CD4-positive, alpha-beta T cell treated with Interleukin-15 for 4 hours (primary cell): ENCODE measurements at places on chromosomes 4 and X.

- no peak for DNase-seq
These were observed 1264.7 kb downstream of the PCDH7 start for GRCh38 chr4:31984872-31985271.

GRCh38 chr4:57668621-57669020 lies 558.4 kb upstream of the IGFBP7 start:
- no peak for DNase-seq

DNA sequence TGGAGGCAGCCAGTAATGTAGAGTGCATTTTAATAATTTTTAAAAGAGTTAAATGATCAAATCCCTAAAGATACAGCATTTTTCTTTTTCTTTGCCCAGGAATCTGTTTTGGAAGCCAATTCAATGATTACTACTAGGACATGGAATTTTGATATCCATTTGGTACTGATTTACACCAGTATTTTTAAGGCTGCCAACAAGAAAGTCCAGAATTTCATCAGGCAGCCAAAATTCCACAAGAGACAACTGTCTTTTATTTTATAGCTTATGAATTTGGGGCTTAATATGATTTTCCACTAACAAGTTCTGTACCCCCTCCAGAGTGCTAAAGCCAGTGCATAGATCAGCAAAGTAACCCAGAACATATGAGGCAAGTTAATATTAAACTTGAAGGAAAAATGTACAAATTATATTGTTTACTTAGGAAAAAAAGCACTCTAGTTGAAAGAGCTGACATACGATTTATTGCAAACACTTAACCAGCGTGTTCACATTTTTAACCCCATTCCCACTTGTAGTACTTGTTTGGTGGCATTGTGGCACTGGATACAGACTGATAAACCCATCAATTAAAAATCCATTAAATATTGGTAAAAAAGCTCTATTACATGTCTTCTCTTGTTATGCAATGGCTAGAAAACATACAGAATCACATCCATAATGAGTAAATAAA lies 259.7 kb downstream of the DCHS2 start:
- DNase-seq: no peak

DNA sequence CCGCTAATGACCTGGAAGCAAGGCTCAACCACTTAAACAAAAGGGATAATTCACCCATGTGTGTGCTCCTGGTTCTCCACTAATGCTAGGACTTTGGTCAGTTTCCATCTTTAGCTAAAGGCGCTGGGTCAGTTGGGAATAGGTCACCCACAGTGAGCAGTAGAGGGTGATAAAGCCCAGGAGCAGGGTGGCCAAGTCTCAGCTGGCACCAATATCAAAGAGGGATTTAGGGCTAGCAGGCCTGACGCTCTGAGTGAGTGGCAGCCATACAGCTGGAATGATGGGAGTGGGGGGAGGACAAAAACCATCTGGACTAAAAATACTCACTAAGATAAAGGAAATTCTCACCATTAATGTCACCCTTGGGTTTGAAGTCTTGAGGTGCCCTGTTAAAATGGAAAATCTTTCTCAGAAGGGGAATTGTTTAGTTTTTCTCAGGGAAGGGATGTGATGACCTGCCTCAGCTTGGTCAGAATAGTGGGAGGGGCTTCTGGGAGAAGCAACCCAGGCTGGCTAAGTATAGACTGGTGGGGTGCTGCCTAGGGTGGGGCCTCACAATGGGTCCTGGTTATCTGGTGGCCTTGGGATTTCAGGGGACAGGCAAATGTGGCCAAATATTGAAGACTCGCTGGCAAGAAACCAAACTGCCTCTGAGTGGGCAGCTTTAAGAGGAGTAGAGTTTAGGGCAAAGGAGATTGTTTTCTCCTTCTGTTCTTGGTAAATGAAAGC lies 47.1 kb downstream of the TSC22D3 start:
- DNase-seq: no peak

GRCh38 chrX:9133426-9133825 lies 99.5 kb upstream of the FAM9B start:
- DNase-seq: no peak

GRCh38 chrX:135477576-135477975 lies 42.9 kb upstream of the INTS6L start:
- peak; percentile 23 for DNase-seq
